Sigmoid colon (tissue), 7 donors: ENCODE measurements at places on chromosomes 3 and 15. TPM values are rescaled to one million over a fixed set of nuclear protein-coding genes. Genes with fewer than 3 reads are reported as not detected.
A peak's percentile ranks its signal among the peaks of the same experiment; 100 is the strongest.

GRCh38 chr3:29281344-29282241, 722 bp downstream of the RBMS3 start:
- DNase-seq = peak; percentile 69
- peak overlapping the region; percentile 85 for H3K27ac ChIP-seq
- H3K4me3 ChIP-seq = peak overlapping the region; percentile 55
- H3K27me3 ChIP-seq = no peaks in the 10 kb centered on the region
- H3K36me3 ChIP-seq = no peaks in the 10 kb centered on the region
- peaks cover 20% of the 10 kb centered on the region for H3K4me1 ChIP-seq

DNA sequence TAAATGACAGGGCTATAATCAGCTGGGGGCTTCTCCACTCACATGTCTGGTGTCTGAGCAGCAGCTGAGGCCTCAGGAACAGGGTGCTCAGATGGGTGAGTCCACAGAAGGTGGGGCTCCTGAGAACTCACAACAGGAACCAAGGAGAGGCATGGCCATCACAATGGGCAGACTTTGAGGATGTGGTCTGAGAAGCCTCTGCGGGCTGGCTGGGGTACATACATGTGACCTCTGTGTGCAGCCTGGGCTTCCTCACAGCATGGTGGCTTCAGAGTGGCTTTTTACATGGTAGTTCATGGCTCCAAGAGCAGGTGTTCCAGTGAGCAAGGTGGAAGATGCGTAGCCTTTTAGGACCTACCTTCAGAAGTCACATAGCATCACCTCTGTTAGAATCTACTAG, 58.8 kb downstream of the TRPC1 start:
- no peaks in the 10 kb centered on the region for H3K27me3 ChIP-seq
- no peak overlapping the region for H3K4me3 ChIP-seq
- no peak for DNase-seq
- no peak overlapping the region for H3K27ac ChIP-seq
- no peaks in the 10 kb centered on the region for H3K36me3 ChIP-seq

GRCh38 chr3:178439504-178439903, 96.7 kb upstream of the KCNMB2 start:
- no peak for DNase-seq
- H3K4me3 ChIP-seq = no peak overlapping the region
- no peaks in the 10 kb centered on the region for H3K36me3 ChIP-seq
- H3K27me3 ChIP-seq = no peaks in the 10 kb centered on the region
- H3K4me1 ChIP-seq = peaks cover 17% of the 10 kb centered on the region

DNA sequence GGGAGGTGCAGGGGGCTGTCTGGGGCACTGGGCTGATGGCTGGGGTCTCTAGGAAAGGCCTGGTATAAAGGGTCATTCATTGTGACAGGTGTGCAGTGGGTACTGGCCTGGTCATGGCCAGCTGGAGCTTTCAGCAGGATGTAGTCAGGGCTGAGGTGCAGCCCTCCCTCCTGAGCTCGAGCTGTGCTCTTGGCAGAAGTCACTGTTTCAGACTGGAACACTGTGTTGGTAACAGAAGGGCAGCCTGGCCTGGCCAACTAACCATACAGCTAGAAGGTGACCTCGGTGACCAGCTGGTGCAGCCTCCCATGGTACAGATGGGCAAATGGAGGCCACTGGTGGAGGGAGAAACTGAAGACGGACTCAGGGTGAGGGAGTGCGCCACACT, 34.4 kb upstream of the LCTL start:
- H3K27me3 ChIP-seq = no peaks in the 10 kb centered on the region
- no peak overlapping the region for H3K27ac ChIP-seq
- H3K36me3 ChIP-seq = no peaks in the 10 kb centered on the region
- no peak for DNase-seq
- H3K4me3 ChIP-seq = no peak overlapping the region
- no peaks in the 10 kb centered on the region for H3K4me1 ChIP-seq

- peaks cover 14% of the 10 kb centered on the region for H3K27me3 ChIP-seq
- peak overlapping the region; percentile 70 for H3K4me3 ChIP-seq
- no peaks in the 10 kb centered on the region for H3K4me1 ChIP-seq
- no peaks in the 10 kb centered on the region for H3K36me3 ChIP-seq
- DNase-seq = no peak
These were observed 648 bp upstream of the P2RY1 start for GRCh38 chr3:152834191-152834775.

DNA sequence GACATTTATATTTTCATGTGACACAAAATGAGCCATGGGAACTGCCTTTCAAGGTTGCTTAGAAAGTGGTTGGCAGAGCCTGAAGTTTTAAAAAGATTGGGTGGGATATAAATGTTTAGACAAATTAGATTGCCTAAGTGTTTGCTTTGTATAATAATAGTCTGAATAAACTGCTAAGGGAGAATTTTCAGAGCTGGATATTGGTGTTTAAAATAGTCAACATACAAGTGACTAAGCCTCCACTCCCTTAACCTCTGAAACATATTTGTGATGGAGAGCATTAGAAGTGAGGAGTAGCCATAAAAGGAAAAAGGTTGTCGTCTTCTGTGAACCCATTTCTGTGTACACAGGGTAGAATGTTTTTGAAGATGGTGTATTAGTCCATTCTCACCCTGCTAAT, 201.6 kb downstream of the THSD4 start:
- no peak for DNase-seq
- no peaks in the 10 kb centered on the region for H3K4me1 ChIP-seq
- H3K36me3 ChIP-seq = no peaks in the 10 kb centered on the region
- no peak overlapping the region for H3K4me3 ChIP-seq
- no peak overlapping the region for H3K27ac ChIP-seq
- H3K27me3 ChIP-seq = no peaks in the 10 kb centered on the region

DNA sequence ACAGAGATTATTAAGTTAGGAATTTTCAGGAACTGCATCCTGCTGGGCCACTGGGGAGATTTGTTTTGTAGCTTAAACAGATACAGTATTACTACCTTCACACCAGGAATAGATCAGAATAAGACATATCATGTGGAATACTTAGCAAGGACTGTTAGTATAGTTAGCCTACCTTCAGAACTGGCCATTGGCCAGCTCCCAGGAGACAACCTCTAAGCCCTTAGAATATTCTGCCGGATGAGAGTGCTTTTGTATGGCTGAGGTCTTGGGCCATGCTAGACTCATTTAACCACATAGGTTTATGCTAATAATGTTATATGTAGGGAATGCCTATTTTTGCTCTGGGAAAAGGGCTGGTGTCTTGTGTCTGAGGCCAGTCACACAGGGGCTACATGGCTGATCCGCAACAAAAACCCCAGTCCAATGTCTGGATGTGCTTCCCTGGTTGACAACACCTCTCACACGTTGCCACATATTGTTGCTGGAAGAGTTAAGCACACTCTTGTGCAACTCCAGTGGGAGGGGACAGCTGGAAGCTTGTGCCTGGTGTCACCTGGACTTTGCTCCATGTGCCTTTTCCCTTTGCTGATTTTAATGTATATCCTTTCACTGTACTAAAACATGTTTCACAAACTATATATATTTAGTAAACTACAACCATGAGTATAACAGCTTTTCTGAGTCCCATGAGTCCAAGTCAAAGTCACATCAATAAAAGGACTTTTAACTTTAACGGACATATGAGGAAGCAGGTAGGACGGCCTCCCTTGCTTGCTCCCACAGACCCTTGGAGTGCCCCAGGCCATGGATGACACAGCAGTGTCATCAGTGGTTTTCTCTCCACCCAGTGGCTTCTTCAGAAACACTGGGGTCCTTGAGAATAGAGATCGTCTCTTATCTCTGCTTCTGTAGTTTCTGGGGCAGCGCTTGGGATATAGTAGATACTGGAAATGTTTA, 118.0 kb upstream of the C3orf80 start:
- H3K27me3 ChIP-seq = no peaks in the 10 kb centered on the region
- no peak overlapping the region for H3K4me3 ChIP-seq
- H3K36me3 ChIP-seq = no peaks in the 10 kb centered on the region
- no peaks in the 10 kb centered on the region for H3K4me1 ChIP-seq
- DNase-seq = no peak

- H3K4me1 ChIP-seq = peaks cover 4% of the 10 kb centered on the region
- no peak overlapping the region for H3K27ac ChIP-seq
- no peaks in the 10 kb centered on the region for H3K36me3 ChIP-seq
These were observed 73.8 kb downstream of the MCTP2 start for GRCh38 chr15:94305133-94305532.

ANAPC13 gene
- total RNA-seq = 78.1 TPM

CFAP161 gene
- total RNA-seq = not detected

IL20RB gene
- total RNA-seq = 0.54 TPM

BCL2A1 gene
- not detected for total RNA-seq

SATB1 gene
- 75.3 TPM for total RNA-seq
